ENCODE measurements at places on chromosomes 3 and 15. TPM values are rescaled to one million over a fixed set of nuclear protein-coding genes. Genes with fewer than 3 reads are reported as not detected.

DNA sequence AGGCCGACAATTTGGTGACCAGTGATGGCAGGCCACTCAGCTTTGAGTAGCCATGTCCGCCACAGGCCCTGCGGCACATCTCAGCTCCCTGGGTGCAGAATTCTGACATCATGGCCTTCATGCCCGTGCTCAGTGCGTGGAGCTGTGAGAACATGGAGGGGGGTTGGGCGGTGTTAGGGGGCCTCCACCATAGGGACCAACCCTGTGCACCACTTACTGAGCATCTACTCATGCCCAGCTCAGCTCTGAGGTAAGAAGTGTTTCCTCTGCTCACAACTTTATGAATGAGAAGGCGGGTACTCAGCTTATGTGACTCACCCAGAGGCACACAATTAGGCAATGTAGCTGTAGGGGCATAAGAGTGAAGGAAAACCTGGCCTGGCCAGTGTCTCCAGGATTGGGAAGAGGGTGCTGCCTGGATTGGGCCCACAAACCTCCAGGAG lies 10.5 kb downstream of the ACOX2 start:
- no peak for DNase-seq

The C3orf85 gene
- total RNA-seq = not detected

DNA sequence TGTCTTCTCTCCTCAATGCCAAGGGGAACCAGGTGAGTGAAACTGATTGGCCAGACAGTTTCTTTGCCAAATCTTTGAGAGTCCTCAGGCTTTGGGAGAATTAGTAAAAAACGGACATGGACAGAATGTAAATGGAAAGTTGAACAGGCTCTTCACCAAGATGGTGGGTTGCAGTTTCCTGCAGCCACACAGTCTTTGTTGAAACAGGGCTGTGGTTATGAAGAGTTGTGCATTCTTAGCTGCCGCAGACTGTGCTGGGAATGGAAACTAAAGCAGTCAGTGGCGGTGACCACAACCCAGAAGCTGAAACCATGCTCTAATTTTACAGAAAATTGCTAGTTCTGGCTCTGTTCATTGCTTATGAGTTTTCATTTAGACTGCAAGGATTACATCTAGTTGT lies 42.1 kb upstream of the TASOR start:
- DNase-seq = no peak

The ACOX2 gene
- not detected for total RNA-seq

GRCh38 chr3:195207731-195208130 lies 63.2 kb downstream of the XXYLT1 start:
- DNase-seq = no peak

DNA sequence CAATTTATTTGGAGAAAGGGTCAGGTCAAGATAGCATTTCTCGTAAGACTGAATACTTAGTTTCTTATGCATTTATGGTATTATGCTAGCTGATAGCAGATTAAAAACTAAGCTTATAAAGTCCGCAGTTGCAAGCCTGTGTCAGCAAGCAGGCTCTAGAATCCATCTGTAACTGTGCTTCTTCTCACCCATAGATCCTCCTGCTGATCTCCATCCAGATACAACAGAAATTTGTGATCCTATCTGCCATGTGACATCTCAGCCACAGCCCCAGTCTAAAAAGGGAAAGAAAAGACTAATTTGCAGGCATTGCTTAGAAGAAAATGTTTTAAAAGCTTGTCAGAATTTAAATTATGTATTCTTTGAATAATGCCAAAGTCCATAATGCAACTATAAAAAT lies 265.4 kb upstream of the CCDC54 start:
- no peak for DNase-seq

GRCh38 chr15:77081971-77082370 lies 11.1 kb upstream of the TSPAN3 start:
- DNase-seq = no peak

DNA sequence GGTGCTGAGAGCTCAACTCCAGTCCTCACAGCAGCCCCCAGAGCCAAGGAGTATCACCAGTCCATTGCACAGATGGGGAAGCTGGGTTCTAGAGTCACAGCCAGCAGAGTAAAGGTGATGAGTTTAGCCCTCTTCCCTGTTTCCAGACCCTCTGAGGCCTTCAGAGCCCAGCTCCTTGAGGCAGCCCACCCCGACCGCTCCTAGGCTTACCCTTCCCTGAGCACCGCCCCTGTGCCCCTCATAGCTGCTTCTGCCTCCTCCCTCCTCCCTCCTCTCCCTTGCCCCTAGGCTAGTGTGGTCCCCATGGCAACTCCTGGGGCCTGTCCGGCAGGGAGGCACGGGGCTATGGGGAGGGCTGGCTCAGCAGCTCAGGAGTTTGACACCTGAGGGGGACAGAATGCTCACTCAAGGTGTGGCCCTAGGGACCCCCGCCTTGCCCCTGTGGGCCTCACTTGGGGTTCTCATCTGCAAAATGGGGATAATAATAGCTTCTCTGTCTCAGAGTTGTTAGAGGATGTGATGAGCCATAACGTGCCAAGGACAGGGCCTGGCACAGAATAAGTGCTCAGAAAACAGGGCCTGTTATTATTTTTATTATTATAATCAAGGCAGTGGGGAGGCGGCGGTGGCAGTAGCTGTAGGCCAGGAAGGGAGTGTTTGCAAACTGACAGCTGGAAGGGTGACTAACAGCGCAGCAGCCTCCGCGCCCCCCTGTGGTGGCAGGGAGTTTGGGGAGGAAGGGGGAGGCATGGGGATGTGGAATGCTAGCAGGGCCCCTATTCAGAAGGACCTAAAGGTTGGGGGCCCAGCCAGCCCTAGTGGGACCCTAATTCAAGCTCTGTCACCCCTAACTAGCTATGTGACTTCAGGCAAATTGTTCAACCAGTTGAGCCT lies 11.5 kb downstream of the CSK start:
- DNase-seq = peak; percentile 63

- no peak for DNase-seq
These were observed 1.8 kb upstream of the IQGAP1 start for GRCh38 chr15:90386221-90386620.

The KBTBD12 gene
- not detected for total RNA-seq

GRCh38 chr15:95025924-95026728 lies 794.8 kb downstream of the MCTP2 start:
- peak; percentile 19 for DNase-seq

The CDCP1 gene
- not detected for total RNA-seq

DNA sequence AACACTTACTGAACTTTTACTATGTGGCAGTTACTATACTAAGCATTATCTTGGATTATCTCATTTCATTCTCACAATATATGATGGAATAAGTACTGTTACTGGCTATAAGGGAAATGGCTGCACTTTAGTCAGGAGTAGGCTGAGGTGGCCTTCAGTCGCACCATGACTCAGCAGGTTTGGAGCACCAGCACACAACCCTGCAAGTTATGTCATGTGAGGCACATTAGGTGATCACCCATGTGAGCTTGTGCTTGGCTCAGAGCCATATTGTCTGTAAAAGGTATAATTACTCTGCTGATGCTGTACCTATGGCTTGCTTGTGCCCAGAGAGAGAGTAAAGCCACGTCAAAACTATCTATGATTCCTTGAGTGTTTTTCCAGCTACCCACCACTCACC lies 54.1 kb upstream of the TIPARP start:
- DNase-seq = no peak

GRCh38 chr3:167166012-167166411 lies 214.1 kb downstream of the ZBBX start:
- no peak for DNase-seq

The TPM1 gene
- 19.7 TPM for total RNA-seq

- no peak for DNase-seq
These were observed 4.6 kb upstream of the UQCRC1 start for GRCh38 chr3:48614044-48614443.

All from OCI-LY7 (cell line).